ENCODE measurements at places on chromosomes 1 and 21.
A peak's percentile ranks its signal among the peaks of the same experiment; 100 is the strongest.

- no peak for DNase-seq
Observed at GRCh38 chr21:42564561-42564971, 50.9 kb downstream of the SLC37A1 start.

DNA sequence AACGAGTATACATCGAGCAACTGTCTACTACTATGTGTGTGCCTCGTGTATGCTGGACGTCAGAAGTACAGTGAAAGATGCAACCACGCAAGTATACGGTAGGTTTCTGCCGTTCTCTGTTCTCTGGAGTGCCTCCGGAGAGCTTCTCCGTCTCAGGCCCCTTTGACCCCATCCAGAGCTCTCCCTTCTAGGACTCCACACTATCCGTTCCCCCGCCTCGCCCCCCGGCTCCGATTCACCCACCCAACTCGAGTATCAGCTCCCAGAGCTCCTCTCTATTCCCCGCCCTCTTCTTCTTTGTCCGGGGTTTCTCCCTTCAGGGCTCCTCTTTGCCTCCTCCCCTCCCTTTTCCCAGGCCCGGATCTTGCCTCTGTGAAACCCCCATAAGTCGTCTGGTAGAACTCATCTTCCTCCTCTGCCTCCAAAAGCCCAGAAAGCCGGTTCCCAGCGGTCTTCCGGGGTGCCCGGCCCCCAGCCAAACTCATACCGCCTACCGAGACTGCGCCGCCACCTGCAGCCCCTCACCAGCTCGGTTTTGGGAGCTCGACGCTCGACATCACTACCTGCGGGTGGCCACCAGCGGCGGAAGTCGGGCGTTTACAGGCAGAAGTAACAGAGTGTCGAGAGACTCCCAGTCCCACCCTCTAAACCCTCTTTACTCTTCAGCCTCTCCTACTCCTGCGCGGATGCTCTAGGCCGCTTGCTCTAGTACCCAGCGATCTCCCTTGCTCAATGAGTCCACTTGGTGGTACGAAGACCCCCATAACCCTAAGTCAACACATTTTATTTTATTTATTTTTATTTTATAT lies at the start of gene VPS72:
TSS of gene VPS72 (minus strand) at position 561 of the 809 bp plus-strand sequence. CDS start at position 485, 76 bp downstream.
- DNase-seq = peak; percentile 84

DNA sequence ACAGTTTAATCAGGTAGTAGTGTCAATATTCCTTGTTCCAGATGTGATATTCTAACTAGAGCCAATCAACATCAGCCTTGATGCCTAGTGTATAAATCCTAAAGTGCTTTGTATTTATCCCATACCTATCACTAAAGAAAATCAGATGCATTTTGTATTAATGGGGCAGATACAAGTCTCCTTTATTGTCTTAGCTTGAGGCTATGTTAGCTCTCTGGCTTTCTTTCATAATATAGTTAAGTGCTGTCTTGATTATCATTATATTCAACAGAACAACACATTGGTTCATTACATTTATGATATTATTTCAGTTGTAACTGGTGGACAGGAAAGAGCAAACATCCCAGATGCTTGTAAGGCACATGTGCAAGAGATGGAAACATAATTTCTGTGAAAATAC lies 338.8 kb downstream of the PLA2G4A start:
- no peak for DNase-seq

DNA sequence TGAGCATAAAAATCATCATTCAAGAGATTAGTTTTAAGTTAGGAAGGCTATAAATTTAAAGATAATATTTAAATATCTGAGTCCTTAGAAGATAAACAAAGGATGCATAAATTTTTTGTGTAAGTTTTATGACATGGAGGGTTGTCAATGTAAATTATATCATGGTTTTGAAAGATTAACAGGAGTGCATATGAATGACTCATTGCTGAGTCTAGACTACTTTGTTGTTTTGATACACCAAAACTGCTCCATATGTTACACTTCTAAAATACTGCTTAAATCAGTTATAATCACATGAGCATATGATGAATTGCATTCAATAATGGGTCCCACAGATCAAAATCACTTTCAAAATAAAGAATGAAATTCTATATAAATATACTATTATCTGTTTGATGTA lies 312.5 kb downstream of the KCNT2 start:
- no peak for DNase-seq

DNA sequence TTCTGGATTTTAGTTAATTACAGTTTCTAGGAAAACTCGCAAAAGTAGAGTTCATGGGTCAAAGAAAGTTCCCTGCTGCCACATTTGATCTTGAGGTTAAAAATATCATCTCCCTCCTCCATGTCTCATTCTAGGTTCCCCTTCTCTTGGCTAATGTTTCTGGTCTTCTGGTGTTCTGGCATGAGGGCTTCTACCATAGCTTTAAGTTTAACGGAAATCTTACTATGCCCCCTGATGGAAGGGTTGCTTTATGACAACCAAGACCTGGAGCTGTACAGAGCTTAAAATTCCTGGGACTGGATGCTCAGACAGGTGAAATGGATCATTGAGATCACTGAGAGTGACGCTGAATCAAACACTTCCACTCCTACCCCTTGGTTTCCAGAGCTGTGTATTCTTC lies 1881.7 kb downstream of the MRPL39 start:
- no peak for DNase-seq

- DNase-seq = peak; percentile 4
Observed at GRCh38 chr1:119611701-119612113, 36.4 kb downstream of the ZNF697 start.

DNA sequence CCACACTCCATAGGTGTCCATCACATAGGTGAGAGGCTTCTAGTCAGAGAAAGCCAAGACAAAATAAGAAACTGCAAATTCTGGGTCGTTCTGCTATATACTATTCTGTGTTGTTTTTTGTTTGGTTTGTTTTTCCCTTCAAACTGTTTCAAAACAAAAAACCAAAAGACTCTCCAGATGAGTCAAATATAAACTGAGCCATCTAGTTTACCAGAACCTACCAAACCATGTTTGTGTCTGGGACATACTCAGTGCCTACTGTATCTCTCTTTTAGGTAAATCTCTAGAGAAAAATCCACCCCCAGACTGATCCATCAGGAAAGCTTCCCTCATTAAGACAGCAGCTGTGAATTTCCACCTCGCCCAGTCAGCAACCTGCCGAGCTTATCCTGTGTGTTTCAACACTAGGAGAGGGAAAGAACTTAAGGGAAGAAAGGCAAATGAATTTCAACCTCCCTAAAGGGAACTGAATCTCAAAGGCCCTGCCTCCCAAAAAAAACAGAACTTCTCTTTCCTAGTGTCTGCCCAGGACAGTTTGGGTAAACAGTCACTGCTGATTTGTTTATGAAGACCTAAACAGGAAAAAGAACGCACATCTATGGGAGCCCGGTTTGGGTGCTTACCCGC lies 17.2 kb downstream of the PPT1 start:
- DNase-seq = no peak

DNA sequence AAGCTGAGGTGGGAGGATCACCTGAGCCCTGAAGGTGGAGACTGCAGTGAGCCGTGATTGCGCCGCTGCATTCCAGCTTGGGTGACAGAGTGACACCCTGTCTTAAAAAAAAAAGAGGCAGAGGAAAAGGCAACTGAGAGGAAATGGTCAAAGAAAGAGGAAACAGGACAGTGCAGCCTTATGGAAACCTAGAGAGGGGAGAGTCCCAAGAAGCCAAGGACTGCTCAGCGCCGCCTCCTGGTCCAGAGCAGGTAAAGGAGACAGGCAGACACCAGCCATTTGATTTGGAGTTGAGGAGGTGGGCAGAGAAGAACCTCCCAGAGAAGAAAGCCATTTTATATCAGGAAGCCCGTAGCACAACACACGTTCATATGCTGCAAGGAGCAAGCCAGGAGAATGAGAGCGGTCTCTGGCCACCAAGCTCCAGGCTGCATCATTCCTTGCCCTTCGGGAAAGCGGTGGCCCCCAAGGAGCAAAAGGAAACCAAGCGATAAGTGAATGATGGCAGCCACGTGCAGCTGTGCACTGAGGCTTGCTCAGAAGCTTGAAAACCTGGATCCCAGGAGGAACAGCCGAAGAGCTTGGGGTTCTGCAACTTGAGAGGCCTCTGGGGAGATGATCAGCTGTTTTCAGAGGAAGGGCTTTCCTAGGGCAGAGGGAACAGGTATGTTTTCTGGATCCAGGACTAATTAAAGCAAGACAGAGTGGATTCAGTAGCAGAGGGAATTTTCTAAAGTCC lies 33.7 kb downstream of the LRRC42 start:
- DNase-seq = no peak

DNA sequence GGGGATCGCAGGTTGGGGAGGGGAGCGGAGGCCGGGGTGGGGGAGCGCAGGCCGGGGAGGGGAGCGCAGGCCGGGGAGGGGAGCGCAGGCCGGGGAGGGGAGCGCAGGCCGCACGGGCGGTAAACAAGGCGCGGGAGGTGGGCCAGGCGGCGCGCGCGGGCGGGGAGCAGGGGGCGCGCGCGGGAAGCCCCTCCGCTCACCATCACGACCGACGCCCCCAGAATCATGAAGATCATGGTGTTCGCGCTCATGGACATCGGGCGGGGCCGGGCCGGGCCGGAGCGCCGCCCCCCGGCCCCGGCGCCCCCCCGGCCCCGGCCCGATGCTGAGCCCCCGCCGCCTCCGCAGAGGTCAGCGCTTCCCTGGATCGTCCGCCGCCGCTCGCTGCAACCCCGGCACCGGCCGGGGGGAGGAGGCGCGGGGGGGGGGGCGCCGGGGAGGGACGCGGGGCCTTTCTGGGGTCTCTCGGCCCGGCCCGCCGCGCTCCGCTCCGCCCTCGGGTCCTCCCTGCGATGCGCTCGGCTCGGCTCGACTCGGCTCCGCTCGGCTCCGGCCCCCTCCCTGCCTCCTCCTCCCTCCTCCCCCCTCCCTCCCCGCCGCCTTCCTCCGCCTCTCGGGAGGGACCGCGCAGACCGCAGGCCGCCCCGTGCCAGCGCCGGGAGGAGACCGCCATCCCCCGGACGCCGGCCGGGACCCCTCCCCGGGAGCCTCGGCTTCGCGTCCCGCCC lies at the start of gene TMEM240:
TSS of gene TMEM240 (minus strand) at position 535 of the 728 bp plus-strand sequence. CDS start at position 257, 278 bp downstream.
- peak; percentile 52 for DNase-seq

DNA sequence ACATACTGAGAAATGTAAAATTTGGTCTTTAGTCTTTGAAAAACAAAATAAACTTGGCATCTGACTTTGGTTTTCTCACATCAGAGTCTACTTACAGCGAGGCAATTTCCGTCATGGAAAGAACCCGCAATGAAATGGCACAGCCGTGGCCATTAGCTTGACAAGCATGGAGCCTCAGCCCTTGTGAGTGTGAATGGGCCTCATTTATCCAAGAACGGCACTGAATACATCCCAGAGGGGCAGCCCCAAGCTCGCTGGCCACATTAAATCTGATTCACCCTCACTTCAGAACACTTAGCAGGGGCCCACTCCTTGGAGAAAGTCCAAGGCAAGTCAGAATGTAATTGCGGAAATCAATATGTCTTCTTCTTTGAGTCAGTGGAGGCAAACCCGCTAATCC lies 64.8 kb downstream of the ERG start:
- no peak for DNase-seq

GRCh38 chr1:36721261-36721660 lies 238.5 kb upstream of the CSF3R start:
- no peak for DNase-seq

GRCh38 chr1:56644919-56645676 lies at the start of gene PRKAA2:
PRKAA2 (plus strand) TSS chr1:56645314; CDS start chr1:56645388, 74 bp downstream.
- DNase-seq = no peak

DNA sequence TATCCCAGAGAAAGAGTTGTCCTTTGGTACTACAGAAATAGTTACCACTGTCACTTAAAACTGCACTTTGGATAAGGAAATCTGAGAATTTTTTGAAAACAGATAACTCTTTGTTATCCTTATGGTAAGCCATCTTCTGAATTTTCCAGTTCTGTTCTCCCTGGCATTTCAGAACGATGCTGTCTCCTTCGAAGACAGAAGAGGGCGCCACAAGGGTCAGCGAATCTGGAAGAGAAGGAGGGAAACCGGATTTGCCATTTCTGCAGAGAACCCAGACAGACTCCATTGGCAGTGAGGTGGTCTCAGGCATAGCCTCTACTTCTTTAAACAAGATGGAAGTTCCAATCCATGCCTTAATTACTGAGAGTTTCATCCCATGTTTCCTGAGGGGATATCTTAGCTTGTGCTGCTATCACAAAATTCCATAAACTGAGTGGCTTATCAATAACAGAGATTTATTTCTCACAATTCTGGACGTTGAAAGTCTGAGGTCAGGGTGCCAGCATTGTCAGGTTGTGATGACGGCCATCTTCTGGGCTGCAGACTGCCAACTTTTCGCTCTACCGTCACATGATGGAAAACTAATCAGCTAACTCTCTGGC lies 6.4 kb downstream of the FCRL2 start:
- DNase-seq = no peak

DNA sequence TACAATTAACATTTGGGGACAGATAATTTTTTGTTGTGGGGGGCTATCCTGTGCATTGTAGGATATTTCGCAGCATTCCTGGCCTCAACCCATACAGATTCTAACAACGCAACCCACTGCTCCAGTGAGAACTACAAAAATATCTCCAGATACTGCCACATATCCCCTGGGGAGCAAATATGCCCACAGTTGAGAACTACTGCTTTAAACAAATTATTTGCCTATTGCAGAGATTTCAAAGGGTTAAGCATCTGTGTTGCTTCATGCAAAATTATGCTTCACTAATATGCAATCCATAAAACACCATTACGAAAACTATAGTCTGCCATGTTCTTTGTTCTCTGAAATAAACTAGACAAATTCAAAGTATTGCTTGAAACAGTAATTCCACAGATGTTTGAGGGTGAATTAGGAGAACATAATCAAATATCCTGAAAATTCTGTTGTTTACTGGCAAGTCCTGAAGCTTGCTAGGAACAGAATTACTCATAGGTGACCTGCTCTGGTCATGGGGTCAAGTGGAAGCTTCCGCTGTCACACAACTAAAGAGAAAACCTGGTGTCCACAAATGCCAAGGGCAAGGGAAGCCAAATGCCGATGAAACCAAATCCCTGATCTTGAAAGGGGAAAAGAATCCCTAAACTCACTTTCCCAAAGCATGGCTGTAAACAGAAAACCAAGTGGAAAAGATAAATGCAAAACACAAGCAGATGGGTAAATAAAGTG lies 149.4 kb downstream of the RERE start:
- no peak for DNase-seq

- DNase-seq = no peak
Observed at GRCh38 chr21:38241029-38241740, 15.6 kb upstream of the KCNJ15 start.

GRCh38 chr1:244010191-244010590 lies 40.9 kb upstream of the ZBTB18 start:
- DNase-seq = no peak

DNA sequence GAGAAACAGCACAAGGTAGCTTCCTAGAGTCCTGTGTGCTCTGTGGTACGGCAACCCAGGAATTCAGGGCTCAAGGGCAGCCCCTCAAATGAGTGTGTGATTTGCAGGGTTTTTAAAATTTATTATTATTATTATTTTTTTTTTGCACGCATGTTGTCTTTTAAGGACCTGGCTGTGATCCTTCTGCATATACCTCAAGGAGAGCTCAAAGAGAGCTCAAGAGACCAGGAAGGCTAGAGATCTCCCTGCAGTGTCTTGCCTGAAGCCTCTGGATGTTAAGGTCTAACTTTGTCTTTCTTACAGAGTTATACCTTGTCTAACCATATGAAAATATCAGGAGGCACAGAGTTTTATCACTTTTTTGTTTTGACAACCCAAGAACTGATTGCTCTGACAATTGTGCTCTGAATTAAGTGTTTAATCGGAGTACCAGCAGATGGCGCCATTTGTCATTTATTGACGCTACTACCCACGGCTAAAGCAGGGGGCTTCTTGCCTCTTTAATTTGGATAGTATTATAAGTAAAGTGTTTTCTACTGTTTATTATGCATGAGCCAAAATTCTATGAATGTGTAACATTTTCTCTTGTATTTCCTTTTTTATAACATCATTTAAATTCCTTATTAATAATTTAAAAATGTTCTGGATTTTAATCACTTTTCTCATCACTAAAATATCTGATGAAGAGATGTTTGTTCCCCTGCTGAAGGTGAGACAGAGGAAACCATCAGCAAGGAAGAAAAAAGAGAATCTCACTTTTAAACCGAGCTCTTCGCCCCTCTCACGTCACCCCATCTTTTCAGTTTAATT lies 35.8 kb upstream of the LMO4 start:
- peak; percentile 48 for DNase-seq

Measured in CD4-positive, alpha-beta T cell treated with Interleukin-6 at 100 ng/mL for 8 hours (primary cell).